ENCODE measurements at places on chromosomes 3 and 15. TPM values are rescaled to one million over a fixed set of nuclear protein-coding genes. Genes with fewer than 3 reads are reported as not detected.

Gene FAM3D
- polyA plus RNA-seq = not detected

Gene IMPG2
- 0.10 TPM for polyA plus RNA-seq

Gene SGO1
- 1.6 TPM for polyA plus RNA-seq

Gene SLC9C1
- not detected for polyA plus RNA-seq

Gene TRH
- polyA plus RNA-seq = not detected

Gene ARGFX
- not detected for polyA plus RNA-seq

Gene CCDC39
- not detected for polyA plus RNA-seq

Gene ANKRD34C
- polyA plus RNA-seq = not detected

Gene SLC38A3
- 0.17 TPM for polyA plus RNA-seq

Gene MUSTN1
- not detected for polyA plus RNA-seq

Gene BCL6
- 17.4 TPM for polyA plus RNA-seq

Gene GP9
- not detected for polyA plus RNA-seq

Gene PLSCR5
- polyA plus RNA-seq = not detected

Gene GMPS
- polyA plus RNA-seq = 13.6 TPM

Gene SLC9A9
- polyA plus RNA-seq = 2.9 TPM

Gene INSYN1
- polyA plus RNA-seq = 3.5 TPM

Gene RTP3
- not detected for polyA plus RNA-seq

Gene GOLGA6A
- polyA plus RNA-seq = not detected

Gene ZPLD1
- polyA plus RNA-seq = 0.05 TPM

Gene KATNBL1
- polyA plus RNA-seq = 28.9 TPM

Gene CFAP100
- not detected for polyA plus RNA-seq

Gene C3orf49
- polyA plus RNA-seq = not detected

Gene NANOGP8
- polyA plus RNA-seq = not detected

Gene ZNF860
- polyA plus RNA-seq = 0.32 TPM

Gene OR5K3
- not detected for polyA plus RNA-seq

Gene MASP1
- 244 TPM for polyA plus RNA-seq

Gene CYP1A2
- polyA plus RNA-seq = not detected

Gene RTP4
- polyA plus RNA-seq = 0.16 TPM

Gene GOLGA6B
- not detected for polyA plus RNA-seq

Gene TRIM59
- 17.2 TPM for polyA plus RNA-seq

Gene HTR3E
- not detected for polyA plus RNA-seq

Gene UBA5
- polyA plus RNA-seq = 34.3 TPM

Gene PLAAT1
- 0.43 TPM for polyA plus RNA-seq

Gene DAZL
- not detected for polyA plus RNA-seq

Gene ARRDC4
- polyA plus RNA-seq = 67.4 TPM

Gene PPP1R2
- polyA plus RNA-seq = 41.9 TPM

Gene CAPN3
- polyA plus RNA-seq = 6.6 TPM

Gene CACNA2D2
- 0.11 TPM for polyA plus RNA-seq

Gene MAP2K1
- 19.0 TPM for polyA plus RNA-seq

Gene ARHGEF3
- 2.1 TPM for polyA plus RNA-seq

Gene GOLGA8T
- polyA plus RNA-seq = not detected

Gene CASR
- polyA plus RNA-seq = not detected

Gene IGDCC3
- polyA plus RNA-seq = not detected

Gene GSK3B
- 36.1 TPM for polyA plus RNA-seq

Gene GOLGA8S
- 0.01 TPM for polyA plus RNA-seq

Data from BJ (cell line).